Heart left ventricle (tissue), 16 donors: ENCODE measurements at places on chromosomes 13 and 19. TPM values are rescaled to one million over a fixed set of nuclear protein-coding genes. Genes with fewer than 3 reads are reported as not detected.

ZNF135 gene
- total RNA-seq, result 4.2 TPM

C19orf81 gene
- total RNA-seq, result 1.7 TPM

ZNF154 gene
- total RNA-seq, result 4.0 TPM

THSD1 gene
- 6.8 TPM for total RNA-seq

HRC gene
- total RNA-seq, result 723 TPM

GRCh38 chr13:52743569-52743968, 3.9 kb upstream of the CNMD start:
- H3K27me3 ChIP-seq, result peaks cover 12% of the 10 kb centered on the region
- H3K4me3 ChIP-seq, result no peak overlapping the region
- peaks cover 12% of the 10 kb centered on the region for H3K4me1 ChIP-seq
- no peak overlapping the region for H3K27ac ChIP-seq
- no peaks in the 10 kb centered on the region for H3K36me3 ChIP-seq

DNA sequence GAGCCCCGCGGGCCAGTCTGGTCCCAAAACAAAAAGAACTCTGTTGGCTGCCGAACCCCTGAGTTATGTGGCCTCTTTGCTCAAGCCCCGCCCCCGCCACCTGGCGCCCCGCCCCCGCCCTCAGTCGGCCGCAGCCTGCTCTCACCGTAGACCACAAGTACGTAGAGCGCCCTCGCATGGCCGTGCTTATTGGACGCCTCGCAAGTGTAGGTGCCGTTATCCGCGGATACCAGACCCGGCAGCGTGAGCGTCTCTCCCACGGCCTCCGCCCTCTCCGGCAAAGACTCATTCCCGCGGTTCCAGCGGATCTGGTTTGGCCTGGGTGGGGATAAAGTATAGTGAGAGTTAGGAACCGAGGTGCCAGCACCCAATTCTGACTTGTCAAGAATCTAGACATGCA, 5.5 kb upstream of the ZNF428 start:
- H3K36me3 ChIP-seq, result no peaks in the 10 kb centered on the region
- DNase-seq, result peak; percentile 50
- no peak overlapping the region for H3K4me3 ChIP-seq
- no peaks in the 10 kb centered on the region for H3K27me3 ChIP-seq

DNA sequence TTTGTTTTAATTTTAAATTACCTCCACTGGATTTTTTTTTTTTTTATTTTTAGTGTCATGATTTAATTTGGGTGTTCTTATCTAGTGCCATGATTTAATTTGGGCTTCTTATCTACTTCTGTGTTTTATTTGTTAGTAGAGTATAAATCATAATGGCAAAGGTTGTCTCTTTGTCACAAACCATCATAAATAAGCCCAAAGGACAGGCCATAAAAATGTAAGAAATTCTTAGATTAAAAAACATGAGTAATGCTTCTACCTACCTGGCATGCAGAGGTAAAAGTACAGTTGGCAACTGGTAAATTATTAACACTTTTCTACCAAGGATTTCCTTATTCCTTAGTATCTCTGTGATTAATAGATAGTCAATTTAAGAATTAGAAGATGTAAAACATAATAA, 55.2 kb downstream of the ERCC5 start:
- no peak overlapping the region for H3K4me3 ChIP-seq
- no peak overlapping the region for H3K27ac ChIP-seq
- H3K36me3 ChIP-seq, result no peaks in the 10 kb centered on the region
- peaks cover 21% of the 10 kb centered on the region for H3K4me1 ChIP-seq

- no peak for DNase-seq
- H3K36me3 ChIP-seq, result no peaks in the 10 kb centered on the region
- H3K27ac ChIP-seq, result peak overlapping the region; percentile 29
- H3K4me3 ChIP-seq, result no peak overlapping the region
- no peaks in the 10 kb centered on the region for H3K27me3 ChIP-seq
- peaks cover 14% of the 10 kb centered on the region for H3K4me1 ChIP-seq
These were observed 10.3 kb downstream of the RASA3 start for GRCh38 chr13:114122127-114122511.

GRCh38 chr13:37412241-37412921, 186.2 kb downstream of the POSTN start:
- DNase-seq, result no peak
- H3K4me3 ChIP-seq, result no peak overlapping the region
- no peaks in the 10 kb centered on the region for H3K4me1 ChIP-seq
- no peaks in the 10 kb centered on the region for H3K27me3 ChIP-seq
- H3K27ac ChIP-seq, result no peak overlapping the region
- H3K36me3 ChIP-seq, result no peaks in the 10 kb centered on the region

DNA sequence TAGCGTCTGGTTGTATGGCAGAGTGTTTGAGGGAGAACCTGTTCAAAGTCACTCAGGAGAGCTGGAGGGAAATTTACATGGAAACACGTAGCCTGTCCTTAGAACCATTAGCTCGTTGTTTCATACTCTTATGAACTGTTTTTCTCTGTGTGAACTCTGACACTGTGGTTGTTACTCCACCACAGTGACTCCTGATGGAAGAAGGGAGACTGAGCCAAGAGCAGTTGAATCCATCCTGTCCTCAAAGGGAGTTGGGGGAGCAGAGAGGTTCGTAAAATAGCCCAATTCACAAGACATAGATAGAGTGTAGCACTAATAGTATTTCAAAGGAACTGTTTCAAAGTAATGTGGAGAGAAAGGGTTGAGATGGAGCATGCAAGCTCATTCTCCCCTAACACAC, 964.8 kb downstream of the PCDH9 start:
- no peak overlapping the region for H3K4me3 ChIP-seq
- no peak overlapping the region for H3K27ac ChIP-seq
- DNase-seq, result no peak
- no peaks in the 10 kb centered on the region for H3K36me3 ChIP-seq
- no peaks in the 10 kb centered on the region for H3K27me3 ChIP-seq

GRCh38 chr13:100517135-100517534, 71.5 kb downstream of the GGACT start:
- H3K4me1 ChIP-seq, result peaks cover 12% of the 10 kb centered on the region
- H3K4me3 ChIP-seq, result no peak overlapping the region
- H3K27me3 ChIP-seq, result no peaks in the 10 kb centered on the region
- H3K27ac ChIP-seq, result no peak overlapping the region
- no peaks in the 10 kb centered on the region for H3K36me3 ChIP-seq

DNA sequence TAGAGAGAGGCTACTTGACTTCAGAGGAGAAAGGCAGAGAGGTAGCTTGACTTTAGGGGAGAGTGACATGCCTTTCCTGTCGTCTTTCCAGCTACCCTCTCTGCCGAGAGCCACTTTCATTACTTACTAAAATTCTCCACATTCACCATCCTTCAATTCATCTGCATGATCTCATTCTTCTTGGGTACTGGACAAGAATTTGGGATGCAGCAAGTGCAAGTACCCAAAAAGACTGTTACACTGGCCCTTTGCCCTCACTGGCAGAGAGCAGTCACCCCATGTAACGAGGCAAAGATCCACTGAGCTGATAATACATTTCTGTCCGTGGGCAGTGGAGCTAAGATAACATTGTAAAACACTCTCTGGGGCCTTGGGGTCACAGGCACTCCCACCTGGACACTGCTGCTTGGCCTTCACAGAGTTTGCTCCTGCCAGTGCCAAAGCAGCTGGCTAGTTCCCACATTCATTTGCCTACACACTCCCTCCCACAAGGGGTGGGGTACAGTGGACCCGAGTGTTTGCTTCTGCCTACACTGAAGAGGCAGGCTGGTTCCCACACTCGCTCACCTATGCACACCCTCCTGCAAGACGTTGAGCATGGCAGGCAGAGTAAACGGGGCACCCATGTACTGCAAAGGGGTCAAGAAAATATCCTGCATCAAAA, 1276.9 kb upstream of the PCDH9 start:
- H3K36me3 ChIP-seq, result no peaks in the 10 kb centered on the region
- H3K27me3 ChIP-seq, result no peaks in the 10 kb centered on the region
- H3K4me1 ChIP-seq, result no peaks in the 10 kb centered on the region
- DNase-seq, result no peak
- H3K4me3 ChIP-seq, result no peak overlapping the region
- H3K27ac ChIP-seq, result no peak overlapping the region
